ENCODE measurements at places on chromosomes 7 and 10.

DNA sequence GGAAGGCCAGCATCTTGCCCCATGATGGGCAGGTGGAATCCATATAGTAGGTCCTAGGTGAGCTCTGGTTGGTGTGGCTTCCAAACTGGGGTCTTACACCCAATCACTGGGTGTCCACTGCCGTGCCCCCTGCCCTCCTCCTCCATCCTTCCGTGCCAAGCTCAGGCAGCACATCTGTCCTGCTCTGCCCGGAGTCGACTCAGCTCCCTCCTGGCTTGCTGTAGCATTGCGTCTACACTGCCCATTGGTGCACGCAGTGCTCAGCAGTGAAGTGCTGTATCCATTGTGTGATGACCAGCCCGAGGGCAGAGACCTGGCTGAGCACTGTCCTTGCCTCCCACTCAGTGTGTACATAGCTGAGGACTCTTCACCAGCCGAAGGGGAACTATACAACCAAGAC lies 148.4 kb downstream of the ADAM12 start:
- DNase-seq = no peak

DNA sequence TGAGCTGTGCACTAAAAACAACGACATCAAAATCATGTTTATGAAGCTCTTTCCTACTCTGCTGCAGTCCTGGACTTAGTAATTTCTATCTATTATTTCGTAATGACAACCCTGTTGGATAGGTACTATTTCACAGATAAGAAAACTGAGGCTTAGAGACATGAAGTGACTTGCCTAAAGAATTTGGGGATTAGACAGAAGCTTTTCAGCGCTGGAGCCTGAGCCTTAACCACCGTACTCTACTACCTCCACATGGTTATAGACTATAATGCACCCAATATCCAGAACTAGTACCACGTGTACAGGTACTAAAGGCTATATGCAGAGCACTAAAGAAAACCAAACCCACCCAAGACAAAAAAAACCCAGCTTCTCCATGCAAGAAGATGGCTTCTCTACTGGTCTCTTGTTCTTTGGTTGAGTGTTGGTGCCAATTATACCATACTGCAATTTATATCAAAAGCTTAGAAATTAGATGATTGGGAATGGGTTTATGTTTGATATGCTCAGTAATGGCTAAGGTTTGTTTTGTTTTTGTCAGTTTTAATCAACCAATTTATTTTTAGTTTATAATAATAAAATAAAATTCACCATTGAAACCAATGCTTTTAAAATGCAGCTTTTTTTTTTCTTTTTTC lies 6.5 kb upstream of the SNX10 start:
- DNase-seq = no peak

DNA sequence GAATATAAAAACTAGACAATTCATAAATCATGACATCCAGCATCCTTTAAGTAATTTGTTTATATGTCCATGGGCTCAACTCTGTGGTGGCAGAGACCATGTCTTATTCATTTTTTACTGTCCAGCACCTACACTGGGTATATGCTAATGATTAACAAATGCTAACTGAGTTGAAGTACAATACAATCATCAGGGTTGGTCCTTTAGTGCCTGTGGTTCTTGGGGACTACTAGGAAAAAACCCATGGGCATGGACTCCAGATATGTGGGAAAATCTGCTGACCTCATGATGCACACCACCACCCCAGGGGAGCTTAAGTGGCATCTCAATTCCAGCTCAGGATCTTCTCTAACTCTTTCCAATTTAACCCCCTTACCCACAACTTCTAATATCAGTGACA lies 85.3 kb upstream of the YAE1 start:
- no peak for DNase-seq

- peak; percentile 55 for DNase-seq
These were observed 1.9 kb downstream of the HIPK2 start for GRCh38 chr7:139775829-139776266.

DNA sequence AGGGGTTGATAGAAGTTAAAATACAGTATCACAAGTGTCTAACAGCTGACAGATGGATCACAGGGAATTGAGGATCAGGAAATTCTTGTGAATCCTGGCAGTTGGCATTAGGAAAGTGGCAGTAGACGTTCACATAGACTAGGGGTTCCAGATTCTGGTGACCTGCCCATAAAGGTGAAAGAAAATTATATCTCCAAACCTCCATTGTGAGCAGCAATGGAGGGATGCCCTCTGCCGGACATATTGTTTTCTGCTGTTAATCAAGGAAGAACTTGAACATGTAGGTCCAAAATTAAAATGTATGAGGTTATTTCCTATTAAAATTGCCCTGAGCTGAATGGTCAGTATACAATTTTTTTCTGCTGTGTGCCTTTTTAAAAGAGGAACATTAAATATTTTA lies 5.1 kb downstream of the NME8 start:
- DNase-seq = no peak

DNA sequence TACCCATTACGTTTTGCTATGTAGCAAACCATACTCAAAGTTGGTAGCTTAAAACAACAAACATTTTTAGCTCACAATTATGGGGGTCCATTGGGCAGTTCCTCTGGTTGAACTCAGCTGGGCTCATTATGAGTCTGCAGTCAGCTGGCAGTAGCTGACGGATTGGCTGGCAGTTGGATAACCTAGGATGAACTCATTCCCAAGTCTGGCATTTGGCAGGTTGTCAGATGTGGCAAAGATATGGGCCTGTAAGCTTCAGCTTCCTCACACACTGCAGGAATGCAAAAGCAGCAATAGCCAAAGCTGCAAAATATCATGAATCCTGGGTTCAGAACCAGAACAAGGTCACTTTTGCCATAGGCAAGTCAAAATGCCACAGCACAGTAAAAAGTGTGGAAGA lies 412.2 kb upstream of the SORCS1 start:
- DNase-seq = no peak

DNA sequence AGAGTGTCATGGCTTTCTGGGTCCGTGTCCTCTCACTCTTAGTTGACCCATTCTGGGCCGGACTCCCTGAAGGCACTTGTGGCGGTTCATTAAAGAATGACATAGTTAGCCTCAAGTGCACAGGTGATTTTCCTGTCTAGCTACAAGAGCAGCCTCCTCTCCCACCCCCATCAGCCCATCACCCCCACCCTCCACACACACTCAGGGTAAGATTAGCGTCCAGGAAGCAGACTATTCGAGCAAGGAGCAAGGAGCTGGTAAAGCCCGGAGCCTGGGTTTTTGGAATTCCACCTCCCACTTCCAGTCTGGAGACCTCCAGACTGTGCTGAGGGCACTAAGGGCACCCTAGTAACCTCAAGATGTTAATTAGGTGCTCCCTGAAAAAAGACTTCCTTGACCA lies 39.5 kb downstream of the TACR2 start:
- no peak for DNase-seq

GRCh38 chr7:921581-922333 lies 32.7 kb downstream of the ADAP1 start:
- DNase-seq = peak; percentile 6

DNA sequence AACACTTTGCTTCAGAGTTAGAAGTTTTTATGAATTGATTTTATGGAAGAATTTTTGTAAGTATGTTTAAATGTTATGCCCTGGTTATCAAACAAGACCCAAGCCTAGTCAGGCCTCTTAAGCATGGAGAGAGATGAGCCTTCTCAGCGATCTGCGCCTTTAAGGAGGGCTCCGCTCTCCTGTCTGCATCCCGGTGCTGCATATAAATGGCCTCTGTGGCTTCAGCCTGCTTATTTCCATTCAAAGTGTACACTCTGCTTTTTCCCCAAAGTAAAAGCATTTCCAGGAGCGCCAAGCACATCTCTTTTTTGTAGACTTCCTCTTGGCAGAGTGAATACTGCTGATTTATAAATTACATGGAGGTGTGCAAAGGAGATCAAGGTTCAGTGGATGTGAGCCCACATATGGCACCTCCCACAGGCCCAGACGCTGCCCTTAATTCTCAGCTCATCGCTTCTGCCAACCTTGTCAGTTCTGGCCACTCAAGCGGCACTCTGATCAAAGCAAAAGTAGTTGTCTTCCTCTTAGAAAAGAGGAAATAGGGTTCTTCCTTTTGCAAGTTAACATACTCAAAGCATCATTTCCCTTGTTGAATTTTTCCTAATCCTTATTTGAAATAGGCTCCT lies 70.0 kb upstream of the SFMBT2 start:
- no peak for DNase-seq

DNA sequence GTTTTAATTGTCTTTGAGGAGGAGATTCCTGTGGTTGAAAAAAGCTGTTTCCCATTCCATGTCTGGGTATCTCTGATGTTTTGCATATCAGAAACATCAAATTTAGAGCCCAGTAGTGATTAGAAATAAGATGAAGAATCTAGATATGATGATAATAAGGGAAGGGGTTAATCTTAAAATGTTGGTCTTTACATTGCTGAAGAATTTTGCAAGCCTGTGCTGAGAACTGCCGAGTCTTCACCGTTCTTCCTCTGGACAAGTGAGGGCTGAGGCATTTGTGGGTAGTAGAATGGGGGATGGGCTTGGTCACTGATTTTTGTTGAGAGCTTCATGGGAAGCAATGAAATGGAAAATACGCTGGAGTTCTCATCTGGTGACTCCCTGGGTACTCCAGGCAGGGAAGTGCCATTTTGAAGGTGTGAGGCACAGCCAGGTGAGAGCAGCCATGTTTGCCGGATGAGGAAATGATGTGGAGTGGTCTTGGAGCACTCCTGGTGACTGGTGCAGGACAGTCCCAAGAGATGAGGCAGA lies 10.2 kb downstream of the TCF7L2 start:
- DNase-seq = no peak

DNA sequence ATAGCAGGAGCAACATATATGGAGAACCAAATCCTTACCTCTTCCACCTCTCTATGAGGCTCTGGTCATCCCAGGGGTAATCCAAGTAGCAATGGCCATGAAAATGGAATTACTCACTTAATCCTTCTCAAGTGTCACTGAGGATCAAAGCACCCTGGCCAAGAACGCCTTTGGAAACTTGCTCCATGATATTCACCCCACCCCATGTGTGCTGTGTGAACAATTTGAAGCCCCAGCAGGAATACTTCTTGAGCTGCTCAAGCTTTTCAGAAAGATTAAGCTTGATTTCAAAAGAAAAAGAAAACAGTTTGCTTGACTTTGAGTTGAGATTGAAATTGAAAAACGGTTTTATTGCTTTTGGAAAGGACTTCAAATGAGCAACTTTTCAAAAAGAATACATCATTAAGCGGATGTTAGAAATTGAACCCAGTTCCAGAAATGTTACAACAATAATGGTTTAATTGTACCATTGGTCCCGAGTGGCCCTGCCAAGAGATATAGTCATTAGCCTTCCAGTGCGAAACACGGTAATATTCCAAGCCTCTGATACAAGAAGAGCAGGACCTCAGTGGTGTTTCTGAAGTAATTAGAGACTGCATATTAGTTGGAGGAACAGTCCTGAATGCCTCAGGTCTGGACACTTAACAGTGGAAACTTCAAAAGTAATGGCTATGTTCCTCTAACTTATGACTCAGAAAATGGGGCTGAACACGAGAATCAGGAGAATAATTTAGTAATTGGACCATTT lies 208.1 kb downstream of the NEBL start:
- no peak for DNase-seq

DNA sequence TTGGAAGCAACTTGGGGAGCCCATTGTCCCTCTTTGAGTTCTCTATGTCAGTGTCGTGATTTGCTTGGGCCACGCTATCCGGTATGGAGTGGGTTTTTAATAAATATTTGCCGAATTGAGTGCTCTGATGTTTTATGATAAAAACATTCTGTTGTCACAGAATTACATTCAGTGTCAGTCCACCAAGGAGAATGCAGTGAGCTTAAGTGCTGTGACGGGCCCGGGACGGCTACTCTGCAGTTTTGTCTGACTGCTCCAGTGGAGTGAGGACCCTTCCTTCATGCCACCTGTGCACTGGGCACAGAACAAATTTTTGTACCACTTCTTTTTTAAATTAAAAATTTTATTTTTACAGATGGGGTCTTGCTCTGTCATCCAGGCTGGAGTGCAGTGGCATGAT lies 76.0 kb downstream of the CARD11 start:
- no peak for DNase-seq

GRCh38 chr10:35885076-35885475 lies 243.0 kb upstream of the FZD8 start:
- DNase-seq = no peak

- DNase-seq = no peak
These were observed 5.7 kb upstream of the PON2 start for GRCh38 chr7:95440394-95441038.

All from stimulated activated CD4-positive, alpha-beta T cell treated with anti-CD3 and anti-CD28 coated beads, Interleukin-1b, Interleukin-23, amount 100 ng/mL, for 48 hours (primary cell).